ENCODE measurements at places on chromosomes 7 and 10.

GRCh38 chr7:108419961-108420908, 36.0 kb downstream of the NRCAM start:
- no peak for DNase-seq

DNA sequence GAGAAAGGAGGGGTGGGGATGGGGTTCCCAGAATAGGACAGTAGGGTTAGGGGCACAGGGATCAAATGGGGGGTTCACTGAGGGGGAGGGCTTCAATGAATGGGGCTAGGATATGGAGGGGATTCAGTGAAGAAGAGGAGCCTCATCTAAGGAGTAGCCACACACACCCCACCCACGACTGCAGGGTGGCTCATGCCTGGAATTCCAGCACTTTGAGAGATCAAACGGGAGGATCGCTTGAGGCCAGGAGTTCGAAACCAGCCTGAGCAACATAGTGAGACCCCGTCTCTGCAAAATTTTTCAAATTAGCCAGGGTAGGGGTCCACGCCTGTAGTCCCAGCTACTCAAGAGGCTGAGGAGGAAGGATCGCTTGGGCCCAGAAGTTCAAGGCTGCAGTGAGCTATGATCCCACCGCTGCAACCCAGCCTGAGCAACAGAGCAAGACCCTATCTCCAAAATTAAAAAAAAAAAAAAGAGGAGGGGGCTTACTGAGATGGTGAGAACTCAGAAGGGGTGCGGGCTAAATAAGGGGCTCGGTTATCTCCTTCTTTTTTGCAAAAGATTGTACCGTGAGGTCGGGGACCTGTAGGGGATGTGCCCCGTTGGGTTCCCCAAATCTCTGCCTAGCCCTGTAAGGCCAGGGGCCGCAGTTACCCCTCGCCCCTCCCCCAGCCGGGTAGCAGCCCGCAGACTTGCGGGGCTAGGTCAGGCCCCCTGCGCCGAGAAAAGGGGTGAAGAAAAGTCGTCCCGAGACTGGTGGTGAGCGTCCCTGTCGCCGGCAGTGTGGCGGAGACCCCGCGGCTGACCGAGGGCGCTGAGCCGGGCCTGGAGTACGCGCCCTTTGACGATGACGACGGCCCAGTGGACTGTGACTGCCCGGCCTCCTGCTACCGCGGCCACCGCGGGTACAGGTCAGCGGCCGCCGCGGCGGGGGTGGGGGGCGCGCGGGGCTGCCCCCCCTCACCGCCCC, 43.1 kb upstream of the HSPB1 start:
- DNase-seq: no peak

DNA sequence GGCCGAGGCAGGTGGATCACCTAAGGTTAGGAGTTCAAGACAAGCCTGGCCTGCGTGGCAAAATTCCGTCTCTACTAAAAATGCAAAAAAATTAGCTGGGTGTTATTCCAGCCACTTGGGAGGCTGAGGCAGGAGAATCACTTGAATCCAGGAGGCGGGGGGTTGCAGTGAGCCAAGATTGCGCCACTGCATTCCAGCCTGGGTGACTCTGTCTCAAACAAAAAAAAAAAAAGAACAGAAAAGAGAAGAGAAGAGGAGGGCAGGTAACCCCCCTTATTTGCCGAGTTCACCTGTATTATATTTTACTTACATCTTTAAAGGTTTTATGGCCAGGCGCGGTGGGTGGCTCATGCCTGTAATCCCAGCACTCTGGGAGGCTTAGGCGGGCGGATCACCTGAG, 91.7 kb downstream of the RNF216 start:
- DNase-seq: no peak

- DNase-seq: no peak
Observed at GRCh38 chr7:103346396-103346795, 1.0 kb upstream of the PSMC2 start.

- DNase-seq: no peak
Observed at GRCh38 chr10:100568912-100569311, 33.2 kb downstream of the HIF1AN start.

DNA sequence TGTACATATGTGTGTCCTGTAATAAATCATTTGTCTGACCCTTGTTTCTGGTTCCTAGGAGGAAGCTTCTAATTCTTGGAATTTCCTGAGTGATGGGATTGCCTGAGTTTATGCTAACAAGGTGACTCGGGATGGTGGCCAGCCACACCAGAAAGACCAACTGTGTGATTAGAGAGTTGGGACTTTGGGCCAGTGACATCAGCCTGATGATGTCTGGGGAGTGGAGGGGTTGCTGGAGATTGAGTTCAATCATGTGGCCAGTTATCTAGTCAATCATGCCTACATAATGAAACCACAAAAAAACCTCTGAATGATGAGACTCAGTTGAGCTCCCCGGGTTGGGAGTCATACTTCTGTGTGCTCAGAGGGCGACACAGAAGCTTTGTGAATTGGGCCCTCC, 23.5 kb upstream of the CARD11 start:
- no peak for DNase-seq

DNA sequence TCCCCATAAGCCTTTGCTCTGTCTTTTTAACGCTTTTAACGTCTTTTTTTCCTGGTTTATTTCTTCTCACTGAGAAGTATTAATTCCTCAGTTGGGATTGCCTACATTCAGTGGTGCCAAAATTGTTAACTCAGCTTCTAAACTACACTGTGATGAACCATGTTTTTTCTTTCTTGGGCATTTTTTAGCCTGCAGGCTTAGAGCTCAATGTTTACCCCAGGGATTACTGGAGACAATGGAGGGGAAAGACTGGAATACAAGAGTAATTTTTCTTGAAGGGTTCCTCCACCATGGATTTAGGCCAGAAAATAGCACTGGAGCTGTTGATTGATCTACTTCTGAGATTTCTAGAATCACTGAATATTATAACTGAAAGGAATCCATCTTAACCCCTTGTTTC, 19.8 kb downstream of the STAMBPL1 start:
- no peak for DNase-seq

GRCh38 chr10:68721673-68722335, 765 bp downstream of the CCAR1 start:
- DNase-seq: no peak

DNA sequence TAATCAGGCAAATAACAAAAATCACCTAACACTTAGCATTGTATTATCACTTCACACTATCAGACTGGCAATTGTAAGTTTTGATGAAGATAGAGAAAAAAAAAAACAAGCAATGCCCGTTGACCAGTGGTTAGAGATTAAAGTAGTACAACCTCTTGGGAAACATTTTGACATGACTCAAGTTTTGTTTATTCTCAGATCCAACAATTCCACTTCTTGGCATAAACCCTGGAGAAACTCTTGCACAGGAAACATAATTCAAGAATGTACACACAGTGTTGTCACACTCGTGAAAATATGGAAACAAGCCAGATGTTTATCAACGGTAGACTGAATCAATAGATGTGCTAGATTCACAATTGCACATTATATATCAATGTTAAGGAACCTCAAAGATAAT, 37.2 kb downstream of the FRMD4A start:
- no peak for DNase-seq

DNA sequence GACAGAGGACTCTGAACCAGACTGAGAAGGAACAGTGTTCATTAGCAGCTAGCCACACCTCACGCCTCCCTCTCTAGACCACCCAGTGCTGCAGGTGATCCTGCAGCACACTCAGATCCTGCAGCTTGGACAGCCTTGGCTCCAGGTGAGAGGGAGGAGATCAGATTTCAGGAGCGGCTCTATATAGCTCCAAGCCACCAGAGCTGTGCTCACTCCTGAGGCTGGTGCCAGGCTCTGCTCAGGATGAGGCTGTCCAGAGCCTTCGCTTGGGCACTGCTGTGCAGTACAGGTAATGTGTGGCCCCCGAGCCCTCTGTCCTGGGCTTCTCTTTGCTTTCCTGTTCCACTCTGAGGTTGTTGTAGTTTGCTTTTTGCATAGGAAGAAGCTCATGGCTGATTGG, 42.4 kb downstream of the C10orf120 start:
- no peak for DNase-seq

- DNase-seq: no peak
Observed at GRCh38 chr7:30816645-30817370, 45.6 kb downstream of the MINDY4 start.

DNA sequence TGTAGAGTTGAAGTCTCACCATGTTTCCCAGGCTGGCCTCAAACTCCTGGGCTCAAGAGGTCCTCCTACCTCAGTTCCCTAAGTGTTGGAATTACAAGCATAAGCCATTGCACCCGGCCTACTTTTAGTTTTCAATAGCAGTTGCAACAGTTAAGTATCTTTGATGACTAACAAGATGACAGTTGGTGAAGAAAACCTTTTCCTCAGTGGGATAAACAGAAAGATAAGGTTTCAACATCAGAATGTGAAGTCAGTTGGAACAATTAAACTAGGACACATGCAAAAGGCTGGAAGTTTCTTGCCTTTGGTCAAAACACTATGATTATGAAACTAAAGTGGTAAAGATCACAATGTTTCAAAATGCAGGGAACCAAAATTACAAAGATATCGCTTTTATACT, 169.2 kb downstream of the ZNF438 start:
- DNase-seq: no peak

GRCh38 chr10:33270971-33271370, 63.5 kb downstream of the NRP1 start:
- DNase-seq: no peak

DNA sequence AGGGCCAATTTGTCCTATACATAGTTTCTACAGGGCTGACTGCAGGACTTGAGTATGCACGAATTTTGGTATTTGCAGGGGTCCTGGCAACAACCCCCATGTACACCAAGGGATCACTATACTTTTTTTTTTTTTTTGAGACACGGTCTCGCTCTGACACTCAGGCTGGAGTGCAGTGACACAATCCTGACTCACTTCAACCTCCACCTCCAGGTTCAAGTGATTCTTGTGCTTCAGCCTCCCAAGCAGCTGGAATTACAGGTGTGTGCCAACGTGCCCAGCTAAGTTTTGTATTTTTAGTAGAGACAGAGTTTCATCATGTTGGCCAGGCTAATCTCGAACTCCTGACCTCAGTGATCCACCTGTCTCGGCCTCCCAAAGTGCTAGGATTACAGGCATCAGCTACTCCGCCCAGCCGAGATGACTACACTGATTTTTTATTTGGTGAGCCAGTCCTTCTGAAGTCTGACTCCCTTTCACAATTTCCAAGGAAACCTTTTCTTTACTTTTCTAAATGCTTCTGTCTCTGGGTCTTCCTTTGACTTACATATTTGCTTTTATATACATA, 19.8 kb downstream of the CFAP70 start:
- DNase-seq: no peak

DNA sequence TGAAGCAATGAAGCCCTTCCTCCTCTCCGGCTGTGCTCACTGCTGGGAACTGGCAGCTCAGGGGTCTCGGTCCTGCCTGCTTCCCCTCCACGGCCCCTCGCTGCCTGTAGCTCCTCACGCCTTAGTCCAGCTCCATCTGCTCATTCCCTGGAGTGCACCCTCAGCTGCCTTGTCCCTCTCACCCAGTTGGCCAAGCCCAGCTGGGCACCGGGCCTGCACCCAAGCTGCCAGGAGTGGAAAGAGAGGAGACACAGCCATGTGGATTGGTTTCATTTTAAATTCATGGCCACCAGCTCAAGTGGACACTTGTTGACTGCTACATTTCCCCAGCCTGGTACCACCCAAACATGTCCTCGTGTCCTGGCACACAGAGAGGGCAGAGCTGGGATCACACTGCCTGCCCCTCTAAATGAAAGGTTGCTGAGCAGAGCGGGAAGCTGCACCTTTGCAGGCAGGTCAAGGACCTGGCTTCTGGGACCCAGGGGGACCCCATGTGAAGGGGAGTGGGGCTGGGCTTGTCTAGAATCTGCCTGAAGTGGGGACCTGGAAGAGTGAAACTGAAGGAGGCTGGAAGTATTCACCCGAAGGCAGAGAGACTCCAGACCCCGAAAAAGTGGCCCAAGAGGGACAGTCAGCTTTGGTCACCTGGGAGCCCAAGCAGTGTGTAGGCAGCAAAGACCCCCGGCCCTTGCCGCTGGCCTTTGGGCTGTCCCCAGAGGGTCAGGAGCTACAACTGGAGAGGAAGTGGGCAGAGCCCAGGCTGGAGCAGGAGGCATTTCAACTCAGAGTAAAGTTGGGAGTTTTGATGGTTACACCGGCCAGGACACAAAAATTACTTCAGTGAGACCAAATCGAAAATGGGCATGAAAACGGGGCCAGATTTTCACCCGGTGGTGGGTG, 15.0 kb upstream of the BNIP3 start:
- no peak for DNase-seq

GRCh38 chr10:23325132-23325531, 19.5 kb downstream of the C10orf67 start:
- DNase-seq: no peak

DNA sequence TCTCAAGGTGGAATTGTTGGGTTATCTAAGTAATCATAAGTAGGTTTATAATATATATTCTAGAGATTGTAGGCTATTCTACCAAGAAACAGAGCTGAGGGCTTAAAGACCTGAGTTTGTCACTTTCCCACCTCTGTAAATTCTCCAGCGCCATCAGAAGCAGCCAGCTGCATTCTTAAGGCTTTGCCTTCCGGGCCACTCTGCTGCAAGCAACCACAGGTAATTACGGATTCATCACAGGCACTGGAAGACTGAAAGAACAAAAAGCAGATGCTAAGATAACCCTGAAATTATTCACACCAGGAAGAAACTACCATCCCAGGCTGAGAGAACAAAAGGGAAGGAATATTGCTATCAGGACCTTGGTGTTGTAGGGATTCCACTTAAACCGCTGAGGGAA, 137.8 kb upstream of the JCAD start:
- DNase-seq: no peak

DNA sequence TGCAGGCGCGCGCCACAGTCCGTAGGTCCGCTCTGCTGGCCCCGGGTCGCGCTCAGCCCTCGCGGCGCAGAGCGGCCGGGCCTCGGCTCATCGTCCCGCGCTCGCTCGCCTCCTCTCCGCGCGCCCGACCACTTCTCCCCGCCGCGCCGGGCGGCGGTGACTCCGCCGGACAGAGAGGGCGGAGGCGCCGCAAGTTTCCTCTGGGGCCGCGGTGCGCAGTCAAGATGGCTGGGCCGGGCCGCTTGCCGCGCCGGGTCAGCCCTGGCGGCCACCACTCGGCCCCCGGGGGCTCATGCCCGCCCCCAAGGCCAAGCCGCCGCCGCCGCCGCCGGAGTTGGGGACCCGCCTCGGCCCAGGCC, 441 bp downstream of the FZD8 start:
- DNase-seq: no peak

DNA sequence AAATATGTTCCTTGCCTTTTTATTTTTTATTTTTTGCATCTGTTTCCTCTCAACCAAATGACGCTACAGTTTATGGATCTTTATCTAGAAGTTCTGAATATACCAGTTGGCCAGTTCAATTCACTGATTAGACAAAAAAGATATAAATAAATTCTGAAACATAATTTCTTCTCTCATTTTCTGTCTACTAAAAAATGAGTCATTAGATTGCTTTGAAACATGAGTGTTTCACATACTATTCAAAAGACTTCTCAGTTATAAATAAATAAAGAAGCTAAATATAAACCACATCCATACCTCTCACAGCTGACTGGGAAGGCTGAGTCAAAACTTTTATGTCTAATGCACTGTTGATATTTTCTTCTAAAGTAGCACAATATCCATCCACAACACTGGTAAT, 97.6 kb upstream of the GPR22 start:
- no peak for DNase-seq

GRCh38 chr7:3892686-3893085, 591.6 kb downstream of the SDK1 start:
- DNase-seq: no peak

- no peak for DNase-seq
Observed at GRCh38 chr10:19819419-19820033, 3.3 kb downstream of the PLXDC2 start.

Measured in stimulated activated CD4-positive, alpha-beta T cell treated with anti-CD3 and anti-CD28 coated beads, TNF-alpha, amount 100 ng/mL, for 4 hours (primary cell).